ENCODE measurements at places on chromosomes 3 and 15.

DNA sequence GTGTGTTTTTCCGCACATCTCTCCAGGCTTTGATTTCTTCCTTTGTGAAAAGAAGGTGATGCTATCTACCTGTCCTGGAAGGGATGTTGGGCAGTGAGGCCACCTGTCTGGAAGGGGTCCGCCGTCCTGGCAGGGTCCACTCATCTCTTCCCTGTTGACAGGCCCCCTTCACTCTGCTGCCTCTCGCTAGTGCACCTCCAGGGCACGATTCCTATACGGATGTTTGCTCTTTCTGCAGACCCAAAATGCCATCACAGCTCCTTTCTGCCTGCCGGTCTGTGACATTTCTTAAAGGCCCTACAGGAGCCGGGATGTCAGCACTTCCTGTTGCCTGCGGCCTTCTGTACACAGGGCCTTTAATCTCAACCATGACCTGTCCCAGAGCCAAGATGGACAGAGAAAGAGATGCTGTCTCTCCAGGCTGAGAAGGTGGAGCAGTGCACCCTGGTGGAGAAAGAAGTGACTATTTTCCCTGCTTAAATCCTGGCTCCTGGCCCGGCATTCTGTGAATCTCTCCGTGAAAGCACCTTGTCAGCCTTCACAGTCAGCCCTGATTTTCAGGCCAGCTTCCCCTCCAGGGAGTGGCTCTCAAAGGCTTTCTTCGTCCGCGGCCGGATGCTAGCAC is 7.4 kb downstream of the FAM3D start:
- DNase-seq, result no peak

DNA sequence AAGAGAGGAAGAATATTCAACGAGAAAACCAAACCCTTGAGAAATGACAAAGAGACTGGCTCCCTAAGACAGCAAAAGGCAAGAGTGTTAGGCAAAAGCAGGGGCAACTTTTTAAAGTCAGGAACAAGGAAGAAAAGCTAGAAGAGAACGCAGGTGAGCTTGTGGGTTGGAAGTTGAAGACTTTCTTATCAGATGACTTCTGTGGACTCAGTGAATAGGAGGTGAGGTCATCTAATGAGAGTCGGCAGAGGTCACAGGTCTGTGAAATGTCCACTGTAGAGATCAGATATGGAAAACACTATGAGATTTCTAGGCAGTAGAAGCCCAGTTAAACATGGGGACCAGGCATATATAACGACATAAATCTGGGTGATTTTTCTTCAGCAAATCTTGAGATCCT is 27.2 kb upstream of the TNIK start:
- DNase-seq, result no peak

DNA sequence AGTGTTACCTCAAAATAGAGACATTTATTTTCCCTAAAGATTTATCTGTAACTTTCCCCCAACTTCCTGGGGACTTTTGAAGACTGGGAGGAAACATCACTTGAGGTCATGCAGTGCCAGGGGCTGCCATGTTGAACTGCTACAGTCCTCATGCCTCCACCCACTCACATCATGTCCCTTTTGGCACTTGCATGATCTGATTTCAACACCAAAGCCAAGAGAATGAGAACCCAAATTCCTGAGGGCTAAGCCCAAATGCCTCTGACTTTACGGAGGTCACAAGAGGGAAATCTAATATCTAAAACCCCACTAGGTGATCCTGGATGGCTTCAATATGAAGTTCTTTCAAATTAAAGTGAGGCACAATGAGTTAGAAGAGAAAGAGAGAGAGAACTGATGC is 213.1 kb downstream of the NTRK3 start:
- DNase-seq, result no peak

- DNase-seq, result no peak
Measured at GRCh38 chr3:124786511-124787241, 56.4 kb downstream of the UMPS start.

DNA sequence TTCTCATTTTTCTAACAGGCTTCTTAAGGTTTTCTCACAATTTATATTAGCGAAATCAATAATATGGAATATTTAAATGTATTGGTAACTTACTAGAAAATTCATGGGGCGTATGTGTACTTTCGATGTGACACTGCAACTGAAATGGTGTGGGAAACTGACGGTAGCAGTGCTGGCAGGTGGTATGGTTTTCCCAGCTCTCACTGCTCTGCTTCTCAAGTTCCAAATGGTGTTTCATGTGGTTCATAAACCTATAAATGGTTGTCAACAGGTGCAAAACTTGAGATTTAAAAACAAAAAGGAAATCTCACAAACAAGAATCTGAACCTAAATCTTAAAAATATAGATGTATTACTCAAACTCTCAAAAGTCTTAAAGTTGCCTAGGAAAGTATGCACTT is 54.7 kb downstream of the ZNF280D start:
- DNase-seq, result no peak

DNA sequence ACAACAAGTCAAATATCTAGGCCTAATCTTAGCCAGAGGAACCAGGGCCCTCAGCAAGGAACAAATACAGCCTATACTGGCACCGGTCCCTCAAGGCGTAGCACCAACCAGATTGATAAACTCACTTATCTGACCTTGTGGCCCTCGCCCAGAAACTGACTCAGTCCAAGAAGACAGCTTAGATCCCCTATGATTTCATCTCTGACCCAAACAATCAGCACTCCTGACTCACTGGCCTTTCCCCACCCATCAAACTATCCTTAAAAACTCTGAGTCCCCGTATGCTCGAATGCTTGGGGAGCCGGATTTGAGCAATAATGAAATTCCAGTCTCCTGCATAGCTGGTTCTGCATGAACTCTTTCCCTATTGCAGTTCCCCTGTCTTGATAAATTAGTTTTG is 1.6 kb upstream of the SORD start:
- DNase-seq, result no peak

DNA sequence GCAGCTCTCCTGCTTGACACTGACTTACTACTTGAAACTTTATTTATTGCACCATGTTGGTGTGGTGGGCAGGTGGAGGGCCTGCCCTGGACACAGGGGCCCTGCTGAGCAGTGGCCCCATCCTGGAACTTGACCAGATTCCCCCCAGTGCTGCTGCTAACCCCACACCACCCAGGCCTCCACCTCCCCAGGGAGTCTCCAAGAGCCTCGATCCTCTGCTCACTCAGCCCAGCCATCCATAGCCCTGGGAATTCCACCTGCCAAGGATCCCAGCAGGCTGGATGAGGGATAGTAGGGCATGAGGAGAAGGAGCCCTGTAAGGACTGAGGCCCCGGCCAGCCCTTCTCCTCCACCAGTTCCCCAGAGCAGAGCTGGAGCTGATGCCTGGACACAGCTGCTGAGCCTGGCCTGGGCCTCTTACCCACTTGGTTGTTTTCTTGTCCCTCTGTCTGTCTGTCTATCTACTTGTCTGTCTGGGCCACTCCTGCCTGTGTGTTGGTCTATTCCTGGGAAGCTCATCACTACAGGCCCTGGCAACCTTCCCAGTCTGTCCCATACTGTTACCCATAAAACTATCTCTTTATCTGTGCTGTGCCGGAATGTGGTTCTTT is 2.8 kb downstream of the CHAC1 start:
- no peak for DNase-seq

DNA sequence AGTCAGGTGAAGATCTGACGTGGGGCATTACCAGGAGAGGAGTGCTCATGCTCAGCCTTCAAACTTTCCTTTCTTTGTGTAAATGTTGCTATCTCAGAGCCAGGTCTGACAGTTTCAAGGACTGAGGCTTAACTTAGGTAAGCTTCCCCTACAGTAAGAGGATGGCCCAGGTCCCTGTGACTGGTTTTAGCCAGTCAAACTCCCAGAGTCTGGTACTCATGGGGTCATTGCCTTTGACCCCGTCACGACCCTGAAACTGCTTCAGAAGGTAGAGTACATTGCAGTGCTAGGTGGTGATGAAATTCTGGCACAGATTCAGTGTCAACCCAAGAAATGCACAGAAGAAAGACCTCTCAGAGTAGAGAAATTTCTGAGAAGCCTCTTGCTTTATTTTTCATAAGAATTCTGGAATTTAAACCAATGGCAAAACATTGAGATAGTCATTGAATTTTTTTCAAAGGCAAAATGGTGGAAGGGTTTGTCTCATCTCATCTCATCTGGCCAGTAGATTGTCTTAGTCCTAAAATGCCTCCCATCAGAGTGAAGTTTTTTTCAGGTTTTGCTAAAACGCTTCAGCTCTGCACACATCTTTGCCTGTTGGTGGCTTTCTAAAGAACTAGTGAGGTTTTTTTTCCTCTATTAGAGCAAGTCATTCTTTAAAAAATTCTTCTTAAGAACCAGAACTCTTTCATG is 23.1 kb downstream of the ZBTB38 start:
- no peak for DNase-seq

DNA sequence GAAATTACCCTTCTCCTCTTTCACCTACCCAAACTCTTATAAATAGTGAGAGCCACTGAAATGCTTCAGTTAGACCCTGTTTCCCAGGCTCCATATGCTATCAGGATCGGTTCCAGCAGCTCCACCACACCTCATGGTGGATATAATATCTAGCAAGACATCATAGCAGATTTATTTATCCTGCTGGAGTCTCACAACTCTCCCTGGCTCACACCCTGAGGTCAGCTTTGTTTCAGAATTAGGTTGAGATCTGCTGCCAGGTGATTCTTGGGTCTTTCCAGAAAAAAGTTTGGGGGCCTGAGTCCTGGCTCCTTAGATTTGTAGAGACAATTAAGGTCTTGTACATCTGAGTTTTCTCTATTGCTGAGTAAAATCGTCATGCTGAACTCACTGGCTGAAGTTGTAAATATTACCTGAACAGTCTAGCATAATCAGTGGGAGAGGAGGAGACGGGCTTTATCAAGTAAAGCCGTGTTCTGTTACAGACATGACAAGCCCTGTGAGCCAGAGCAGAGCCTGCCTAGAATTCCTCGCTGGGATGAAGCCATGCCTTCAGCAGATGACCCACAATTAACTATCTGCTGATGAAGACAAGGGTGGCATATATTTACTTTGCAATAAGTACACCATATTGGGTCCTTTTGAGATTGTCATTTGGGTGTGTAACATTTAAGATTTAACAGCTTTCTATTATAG is 131.6 kb downstream of the STAC start:
- DNase-seq, result no peak

GRCh38 chr3:38538773-38539353 is 42.7 kb downstream of the EXOG start:
- no peak for DNase-seq

- no peak for DNase-seq
Measured at GRCh38 chr15:49900903-49901235, 218.2 kb downstream of the ATP8B4 start.

DNA sequence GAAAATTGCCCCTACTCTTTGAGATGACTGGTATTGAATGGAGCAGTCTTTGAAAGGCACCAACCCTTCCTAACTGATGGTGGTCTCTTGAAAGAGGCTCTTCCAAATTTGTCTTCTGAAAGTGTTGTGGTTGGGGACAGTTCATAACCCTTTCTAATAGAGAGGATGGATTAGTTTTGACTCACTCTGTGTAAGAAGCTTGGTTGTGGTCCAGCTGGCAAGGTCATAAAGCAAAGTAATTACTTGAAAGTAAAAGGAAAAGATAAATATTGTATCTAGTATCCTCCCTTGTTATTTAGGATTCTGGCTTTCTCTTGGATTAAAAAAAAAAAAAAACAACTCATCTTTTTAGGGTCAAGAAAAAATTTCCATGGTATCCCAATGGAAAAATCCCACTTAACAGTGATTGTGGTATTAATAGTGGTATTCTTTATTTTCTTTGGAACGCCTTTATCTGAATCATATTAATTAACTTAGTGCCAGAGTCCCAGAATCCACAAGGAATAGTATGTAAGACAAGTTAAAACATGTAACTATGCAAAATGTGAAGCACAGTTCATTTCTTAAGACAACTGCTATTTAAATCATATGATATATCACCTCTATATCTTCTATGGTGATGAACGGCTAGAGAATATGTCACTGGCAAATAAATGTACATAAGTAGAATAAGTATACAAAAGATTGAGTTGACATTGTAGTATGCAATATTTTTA is 469.3 kb upstream of the CDIN1 start:
- no peak for DNase-seq

GRCh38 chr3:53229606-53230005 is 26.2 kb downstream of the TKT start:
- DNase-seq, result no peak

- no peak for DNase-seq
Measured at GRCh38 chr3:10187290-10187876, 22.7 kb downstream of the IRAK2 start.

DNA sequence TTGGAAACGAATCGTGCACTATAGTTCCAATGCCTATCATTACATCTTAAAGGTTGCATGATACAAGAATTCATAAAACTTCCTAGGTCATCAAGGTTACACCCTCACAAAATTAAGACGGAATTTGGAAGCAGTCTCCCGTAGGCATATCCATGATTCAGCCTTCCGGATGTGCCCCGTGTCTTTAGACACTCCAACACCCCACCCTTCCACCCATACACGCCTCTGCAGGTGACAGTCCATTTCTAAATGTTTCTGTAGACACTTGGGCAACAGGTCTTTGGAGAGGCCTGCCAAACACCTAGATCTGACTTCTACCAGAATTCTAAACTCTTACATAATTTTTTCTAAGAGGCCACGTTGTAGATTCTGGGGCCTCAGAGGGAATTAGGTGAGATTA is 49.8 kb downstream of the LDHAL6B start:
- no peak for DNase-seq

DNA sequence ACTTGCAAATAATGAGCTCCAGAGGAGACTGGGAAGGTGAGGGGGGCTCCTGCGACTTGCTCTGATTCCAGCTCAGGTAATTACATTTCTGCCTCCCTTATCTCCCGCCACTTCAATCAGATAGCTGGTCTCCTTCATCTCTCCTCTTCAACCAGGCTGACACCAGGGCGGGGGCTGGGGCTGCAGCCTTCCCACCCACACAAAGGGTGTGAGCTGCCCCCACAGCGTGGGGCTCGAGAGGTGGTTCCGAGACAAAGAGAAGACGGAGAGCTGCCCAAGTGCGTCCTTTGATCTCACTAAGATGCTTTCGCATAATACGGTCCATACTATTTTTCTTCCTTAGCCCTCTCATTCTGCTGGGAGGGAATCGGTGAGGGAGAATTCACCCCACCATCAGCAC is 139.7 kb downstream of the NSMCE3 start:
- DNase-seq, result no peak

- DNase-seq, result peak; percentile 13
Measured at GRCh38 chr15:85543741-85544155, 163.3 kb downstream of the AKAP13 start.

DNA sequence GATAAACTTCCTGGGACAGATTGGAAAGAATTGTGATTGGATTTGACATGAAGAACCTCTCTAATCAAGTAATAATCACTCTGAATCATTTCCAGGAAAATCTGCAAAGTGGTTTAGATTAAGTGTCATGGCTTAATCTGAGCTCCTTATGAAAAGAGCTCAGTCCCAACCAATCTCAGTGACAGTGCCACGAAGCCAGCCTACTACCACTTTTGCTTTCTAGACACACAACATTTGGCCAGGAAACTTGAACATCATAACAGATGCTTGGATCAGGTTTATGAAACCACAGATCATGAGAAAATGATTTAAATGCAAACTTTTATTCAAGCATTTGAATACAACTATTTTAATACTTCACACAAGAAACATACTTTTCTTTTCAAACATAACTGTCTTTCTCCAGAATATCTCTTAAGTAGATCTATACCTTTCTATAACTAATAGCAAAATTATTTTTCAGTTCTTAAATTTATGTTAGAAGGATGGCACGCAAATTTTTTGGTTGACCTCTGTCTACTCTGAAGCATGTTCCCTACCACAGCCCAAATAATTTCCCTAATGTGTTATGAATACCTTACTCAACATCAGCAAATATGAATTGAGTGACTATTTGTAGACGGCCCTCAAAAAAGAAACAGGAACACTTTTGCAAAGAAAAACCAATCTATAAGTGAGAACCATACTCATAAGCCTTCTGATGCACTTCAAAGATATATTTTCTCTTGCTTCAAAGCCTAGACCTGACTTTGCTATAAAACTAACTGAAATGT is 495.0 kb upstream of the ZNF385D start:
- no peak for DNase-seq

Measured in stimulated activated CD8-positive, alpha-beta memory T cell treated with anti-CD3 and anti-CD28 coated beads, Interleukin-15, amount 100 ng/mL, for 48 hours (primary cell).